ENCODE measurements at places on chromosomes 7 and 10. TPM values are rescaled to one million over a fixed set of nuclear protein-coding genes. Genes with fewer than 3 reads are reported as not detected.

DNA sequence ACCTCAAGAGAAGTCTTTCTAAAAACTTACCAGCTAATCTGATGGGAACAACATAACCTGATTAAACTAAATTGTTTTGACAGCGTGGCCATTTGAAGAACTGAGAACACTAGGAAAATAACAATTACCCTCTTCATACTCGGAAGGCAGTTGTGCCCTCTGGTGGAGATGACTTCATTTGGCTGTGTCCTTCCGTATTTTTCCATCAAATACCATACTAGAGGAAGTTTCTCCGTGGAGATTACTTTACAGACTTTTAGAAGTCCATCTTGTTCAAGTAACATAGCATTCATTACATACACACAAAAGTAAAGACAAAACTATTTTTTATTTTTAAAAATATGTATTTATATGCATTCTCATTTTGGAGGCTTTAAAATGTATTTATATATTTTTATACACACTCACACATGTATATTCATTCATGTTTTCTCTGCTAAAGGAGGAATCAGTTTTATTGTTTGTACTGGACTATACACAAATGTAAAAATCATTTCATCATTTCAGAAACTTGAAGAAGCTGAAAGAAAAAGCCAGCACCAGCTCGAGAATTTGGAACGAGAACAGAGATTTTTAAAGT, 25.2 kb downstream of the SMNDC1 start:
- H3K4me3 ChIP-seq: no peak overlapping the region
- H3K4me1 ChIP-seq: peaks cover 22% of the 10 kb centered on the region
- no peaks in the 10 kb centered on the region for H3K36me3 ChIP-seq

DNA sequence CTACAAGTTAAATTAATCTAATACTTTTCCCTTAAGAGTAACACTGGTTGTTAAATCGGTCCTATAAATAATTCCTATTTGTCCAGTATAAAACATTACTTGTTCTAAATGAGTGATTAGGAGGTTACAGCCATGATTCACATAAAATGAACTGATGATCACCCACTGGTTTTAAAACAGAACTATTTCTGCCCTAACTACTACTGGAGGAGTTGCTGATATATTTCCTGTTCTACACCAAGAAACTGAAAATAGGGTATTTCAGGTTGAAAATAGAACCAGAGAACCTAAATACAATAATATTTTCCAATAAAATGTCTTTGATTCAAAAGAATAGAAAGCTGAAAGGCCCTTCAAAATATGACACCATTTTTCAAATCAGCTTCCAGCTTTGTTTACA, 30.9 kb downstream of the DNAJC1 start:
- H3K27ac ChIP-seq: no peak overlapping the region
- peaks cover 7% of the 10 kb centered on the region for H3K4me1 ChIP-seq
- no peak overlapping the region for H3K4me3 ChIP-seq

- H3K4me1 ChIP-seq: peaks cover 16% of the 10 kb centered on the region
- no peak overlapping the region for H3K4me3 ChIP-seq
- H3K27me3 ChIP-seq: peaks cover 56% of the 10 kb centered on the region
- no peak overlapping the region for H3K27ac ChIP-seq
Observed at GRCh38 chr7:43117095-43117494, 4.6 kb downstream of the HECW1 start.

Gene CPA2
- 0.22 TPM for total RNA-seq

DNA sequence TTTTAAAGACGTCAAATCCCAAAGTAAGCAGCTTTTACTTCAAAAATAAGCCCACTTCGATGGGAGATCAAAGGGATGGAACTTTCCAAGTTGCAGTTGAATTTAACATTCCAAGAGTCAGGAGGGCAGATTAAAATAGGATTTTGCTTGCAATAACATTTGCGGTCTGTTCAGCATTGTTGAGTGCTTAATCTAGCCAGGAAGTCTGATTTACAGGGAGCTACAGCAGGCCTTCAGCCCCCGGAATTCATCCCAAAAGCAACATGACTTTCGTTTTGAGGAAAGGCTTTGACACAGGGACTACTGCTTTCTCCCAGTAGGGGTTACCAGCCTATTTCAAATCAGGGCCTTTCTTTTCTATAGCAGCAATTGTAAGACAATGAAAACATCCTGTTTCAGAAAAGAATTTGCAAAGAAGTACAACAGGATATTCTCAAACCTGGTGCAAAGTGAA, 279.6 kb upstream of the PITRM1 start:
- no peaks in the 10 kb centered on the region for H3K36me3 ChIP-seq
- H3K4me3 ChIP-seq: no peak overlapping the region
- no peak for DNase-seq
- no peaks in the 10 kb centered on the region for H3K27me3 ChIP-seq
- no peaks in the 10 kb centered on the region for H3K4me1 ChIP-seq

DNA sequence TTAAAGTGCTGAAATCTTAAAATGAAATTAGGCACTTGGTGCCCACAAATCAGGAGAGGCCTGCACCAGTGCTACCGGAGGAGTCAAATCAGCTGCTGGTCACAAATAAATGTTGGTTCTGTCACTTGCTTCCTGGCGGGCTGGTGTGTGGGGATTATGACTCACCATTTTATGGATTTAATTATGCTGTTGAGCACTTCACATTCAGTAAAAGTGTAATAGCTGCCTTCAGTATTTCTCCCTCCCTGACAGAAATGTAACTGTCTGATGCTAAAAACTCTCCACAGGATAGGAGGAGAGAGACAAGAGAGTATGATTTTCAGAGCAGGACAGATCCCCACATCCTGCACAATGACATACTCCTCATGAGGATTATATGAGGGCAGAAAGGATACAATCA, 186.0 kb downstream of the JAZF1 start:
- peaks cover 24% of the 10 kb centered on the region for H3K4me1 ChIP-seq
- no peak overlapping the region for H3K4me3 ChIP-seq
- no peak overlapping the region for H3K27ac ChIP-seq
- H3K27me3 ChIP-seq: no peaks in the 10 kb centered on the region

- no peaks in the 10 kb centered on the region for H3K27me3 ChIP-seq
- no peak overlapping the region for H3K27ac ChIP-seq
- no peaks in the 10 kb centered on the region for H3K36me3 ChIP-seq
- peak overlapping the region; percentile 49 for H3K4me3 ChIP-seq
- H3K4me1 ChIP-seq: peaks cover 6% of the 10 kb centered on the region
Observed at GRCh38 chr7:65251851-65252620, 121.6 kb upstream of the ZNF92 start.
